NCI-H1436 (cell line): ENCODE measurements at places on chromosomes 2 and 18.

- DNase-seq: peak; percentile 84
Observed at GRCh38 chr2:10072656-10073480, 7.3 kb downstream of the CYS1 start.

DNA sequence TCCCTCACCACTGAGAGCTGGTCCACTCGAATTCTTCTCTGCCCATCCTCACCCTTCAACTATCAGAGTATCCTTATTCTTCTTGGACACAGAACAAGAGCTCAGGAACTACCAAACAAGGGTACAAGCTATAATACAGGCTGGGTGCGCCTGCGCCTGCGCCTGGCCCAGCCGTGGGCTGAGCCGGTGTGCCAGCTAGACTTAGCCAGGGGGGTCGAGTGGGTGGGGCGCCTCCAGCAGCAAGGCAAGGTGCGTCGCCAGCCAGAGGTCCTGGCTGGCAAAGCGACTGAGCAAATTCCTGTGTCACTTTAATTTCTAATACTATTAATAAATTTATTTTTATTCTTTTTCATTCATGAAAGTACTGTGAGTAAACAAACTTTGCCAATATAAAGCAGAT, 1072.6 kb upstream of the PIK3C3 start:
- no peak for DNase-seq

DNA sequence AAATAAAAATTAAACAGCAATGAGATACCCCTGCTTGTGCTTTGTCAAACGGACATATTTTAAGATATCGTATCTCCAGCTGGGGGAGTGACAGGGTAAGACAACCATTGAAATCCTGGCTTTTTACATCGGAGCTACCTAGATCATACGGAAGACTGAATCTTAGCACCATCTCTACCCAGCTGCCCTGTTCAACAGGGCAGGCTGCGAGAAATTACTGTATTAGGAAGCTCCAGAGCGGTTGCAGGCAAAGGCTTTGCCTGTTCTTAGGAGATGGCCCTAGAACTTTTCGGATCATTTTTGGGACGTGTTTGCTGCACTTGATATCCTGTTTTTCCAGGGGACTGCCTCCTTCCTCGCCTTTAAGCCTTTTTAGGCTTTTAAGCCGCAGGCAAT, 2.0 kb upstream of the PRKCE start:
- no peak for DNase-seq

GRCh38 chr18:71036783-71037182, 747.9 kb downstream of the SOCS6 start:
- DNase-seq: no peak

DNA sequence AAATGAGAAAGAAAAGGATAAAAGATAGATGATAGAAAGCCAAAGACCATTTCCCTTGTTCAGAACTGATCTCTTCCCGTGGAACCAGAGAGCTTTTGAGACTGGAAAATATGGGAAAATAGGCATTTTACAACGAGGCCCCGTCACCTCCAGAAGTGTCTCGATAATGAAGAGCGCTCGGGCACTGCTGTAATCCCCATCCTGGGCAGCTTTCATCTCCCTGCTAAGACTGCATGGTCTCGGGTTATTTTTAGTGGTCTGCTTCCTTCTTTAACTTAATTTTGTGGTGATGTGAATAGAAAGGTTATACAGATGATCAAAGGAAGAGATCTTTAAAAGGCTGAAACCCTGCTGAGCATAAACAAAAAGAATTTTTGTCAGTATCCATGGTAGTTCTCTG, 176.6 kb downstream of the METTL4 start:
- no peak for DNase-seq
